ENCODE measurements at places on chromosomes 3 and 15. TPM values are rescaled to one million over a fixed set of nuclear protein-coding genes. Genes with fewer than 3 reads are reported as not detected.

The FANCD2OS gene
- not detected for total RNA-seq

The CELF6 gene
- total RNA-seq: 1.6 TPM

The LRTM1 gene
- total RNA-seq: not detected

The EPHA3 gene
- total RNA-seq: 0.98 TPM

The CFAP100 gene
- not detected for total RNA-seq

The STAC gene
- 2.1 TPM for total RNA-seq

The CALML4 gene
- total RNA-seq: 2.7 TPM
